Stimulated activated CD8-positive, alpha-beta memory T cell treated with anti-CD3 and anti-CD28 coated beads, Interleukin-4, amount 100 ng/mL, for 4 hours (primary cell): ENCODE measurements at places on chromosomes 12 and 14.

- DNase-seq, result no peak
These were observed 25.7 kb downstream of the SERPINA10 start for GRCh38 chr14:94267352-94267751.

DNA sequence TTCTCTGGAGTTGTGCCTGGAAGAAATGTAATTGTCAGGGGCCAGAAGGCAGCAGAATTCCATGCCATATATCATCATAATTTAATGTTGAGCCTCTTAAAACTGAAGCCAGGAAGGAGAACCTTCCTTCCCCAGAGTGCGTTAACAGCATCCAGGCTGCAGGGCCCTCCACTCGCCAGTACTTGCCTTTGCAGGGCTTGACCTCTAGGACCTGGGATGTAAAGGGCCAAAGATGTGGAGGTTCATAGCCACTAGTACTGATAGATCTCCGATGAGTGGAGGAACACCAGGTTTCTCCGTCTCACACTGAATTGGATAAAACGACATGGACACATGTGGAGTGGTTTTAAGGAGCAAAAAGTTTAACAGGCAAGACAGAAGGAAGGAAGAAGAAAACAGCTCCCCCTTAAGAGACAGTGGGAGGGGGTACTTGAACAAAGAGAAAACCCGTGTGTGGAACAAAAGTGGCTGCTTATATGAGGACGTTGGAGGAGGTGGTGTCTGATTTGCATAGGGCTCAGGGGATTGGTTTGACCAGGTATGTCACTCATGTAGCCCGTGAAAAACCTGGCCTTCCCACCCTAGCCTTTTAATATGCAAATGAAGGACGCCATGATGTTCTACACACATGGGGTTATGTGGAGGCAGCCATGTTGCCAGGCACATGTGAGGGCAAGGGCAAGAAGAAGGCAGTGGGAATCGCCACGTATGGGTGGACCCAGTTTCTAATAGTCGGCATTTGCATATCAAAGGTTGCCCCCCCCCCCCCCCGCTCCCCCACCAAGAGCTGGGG is 38.8 kb upstream of the WSCD2 start:
- DNase-seq, result no peak

DNA sequence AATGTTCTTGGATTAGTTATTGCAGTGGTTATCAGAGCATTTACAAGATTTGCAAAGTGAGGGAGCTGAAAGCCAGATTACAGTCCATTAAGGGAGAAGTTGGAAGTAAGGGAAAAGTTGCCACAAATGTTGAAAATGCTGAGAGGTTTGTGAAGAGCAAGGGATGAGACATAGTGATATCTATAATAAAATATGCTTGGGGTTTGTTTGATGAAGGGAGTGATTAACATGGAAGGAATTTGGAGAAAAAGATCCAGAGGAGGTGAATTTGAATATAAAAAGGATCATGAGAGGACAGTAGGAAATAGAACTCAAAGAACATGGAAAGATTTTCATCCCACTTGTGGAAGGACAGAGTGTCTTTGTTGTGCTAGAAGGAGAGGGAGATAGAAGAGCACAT is 19.3 kb upstream of the CCER1 start:
- DNase-seq, result no peak

- no peak for DNase-seq
These were observed at the start of gene CLIP1 for GRCh38 chr12:122421821-122422729. CLIP1 (minus strand) TSS chr12:122422669; CDS start chr12:122380452, 42,217 bp downstream.

- DNase-seq, result no peak
These were observed 7.5 kb downstream of the ITGA5 start for GRCh38 chr12:54411391-54412241.

- no peak for DNase-seq
These were observed 1.8 kb downstream of the CDK2AP1 start for GRCh38 chr12:123269896-123270213.

- DNase-seq, result no peak
These were observed 305.2 kb upstream of the SYT1 start for GRCh38 chr12:78559416-78559815.

- DNase-seq, result no peak
These were observed 33.0 kb downstream of the P2RX2 start for GRCh38 chr12:132651444-132652100.

DNA sequence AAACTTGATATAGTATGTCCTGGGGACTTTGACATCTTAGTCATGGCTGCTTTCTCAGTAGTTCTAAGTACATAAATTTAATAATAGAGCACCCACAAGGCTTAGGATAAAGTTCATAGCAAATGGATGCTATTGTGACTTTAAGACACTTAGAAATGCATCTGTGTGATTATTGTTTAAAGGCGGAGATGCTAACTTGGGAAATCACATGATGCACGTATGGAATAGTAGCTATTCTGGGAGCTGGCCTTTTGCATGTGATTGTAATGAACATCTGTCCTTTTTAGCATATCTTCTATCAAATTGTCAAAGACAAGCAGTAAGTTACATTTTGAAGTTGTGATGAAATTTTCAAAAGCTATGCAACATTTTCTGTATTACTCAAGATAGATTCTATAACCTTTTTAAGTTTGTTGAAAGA is 46.7 kb upstream of the ATP2A2 start:
- no peak for DNase-seq

- DNase-seq, result no peak
These were observed 263.2 kb downstream of the RAD51B start for GRCh38 chr14:68082698-68083291.

GRCh38 chr12:20187456-20187855 is 180.9 kb upstream of the PDE3A start:
- DNase-seq, result no peak
